ENCODE measurements at places on chromosomes 7 and 10.

GRCh38 chr10:3071405-3072198, 4.3 kb downstream of the PFKP start:
- peak; percentile 92 for DNase-seq

- no peak for DNase-seq
Observed at GRCh38 chr7:45986355-45987298, 65.6 kb upstream of the IGFBP3 start.

- no peak for DNase-seq
Observed at GRCh38 chr10:121838931-121839330, 88.9 kb downstream of the ATE1 start.

DNA sequence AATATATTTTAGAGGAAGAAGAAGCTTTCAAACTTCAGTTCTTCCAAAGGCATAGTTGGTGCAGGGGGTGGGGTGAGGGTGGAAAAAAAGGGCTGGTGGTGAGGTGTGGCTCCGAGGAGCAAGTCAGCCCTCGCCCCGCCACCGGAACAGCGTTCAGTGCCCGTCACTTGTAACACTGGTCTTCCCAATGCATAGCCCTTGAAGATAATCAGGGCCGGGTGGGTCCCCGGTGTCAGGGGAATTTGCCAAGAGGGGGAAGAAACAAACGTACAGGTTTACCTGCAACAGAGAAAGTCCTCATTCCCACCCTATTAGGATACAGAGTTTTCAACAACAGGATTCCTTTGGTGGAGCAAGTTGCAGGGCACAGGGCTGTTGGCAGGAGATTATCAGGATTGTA, 1.5 kb downstream of the SVOPL start:
- DNase-seq: no peak

DNA sequence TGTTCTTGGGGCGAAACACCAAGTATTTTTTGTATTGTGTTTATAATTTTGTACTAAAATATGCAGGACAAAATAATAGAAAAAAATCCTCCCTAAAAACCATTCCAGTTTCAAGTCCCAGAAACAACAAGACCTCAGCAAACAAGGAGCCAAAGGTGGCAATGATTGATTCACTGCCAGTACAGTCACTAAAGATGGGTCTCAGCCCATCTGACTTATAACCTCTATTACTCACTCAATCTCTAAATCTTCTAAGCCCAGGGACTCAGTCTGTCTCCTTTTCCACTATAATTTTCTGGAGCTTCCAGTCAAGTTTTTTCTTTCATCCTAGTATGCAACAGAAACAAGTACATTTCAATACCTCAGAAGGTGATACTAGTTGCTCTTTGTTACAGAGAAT, 33.3 kb downstream of the SNX13 start:
- DNase-seq: peak; percentile 9

GRCh38 chr10:677750-678661, 11.5 kb downstream of the DIP2C start:
- no peak for DNase-seq

- DNase-seq: no peak
Observed at GRCh38 chr10:5663692-5664427, 2.5 kb downstream of the ASB13 start.

GRCh38 chr10:59750155-59750945, 2.9 kb downstream of the MRLN start:
- DNase-seq: peak; percentile 29

- DNase-seq: peak; percentile 29
Observed at GRCh38 chr7:149610441-149611011, 112.9 kb upstream of the ZNF746 start.

GRCh38 chr10:11625019-11625735, 13.7 kb upstream of the USP6NL start:
- DNase-seq: no peak

DNA sequence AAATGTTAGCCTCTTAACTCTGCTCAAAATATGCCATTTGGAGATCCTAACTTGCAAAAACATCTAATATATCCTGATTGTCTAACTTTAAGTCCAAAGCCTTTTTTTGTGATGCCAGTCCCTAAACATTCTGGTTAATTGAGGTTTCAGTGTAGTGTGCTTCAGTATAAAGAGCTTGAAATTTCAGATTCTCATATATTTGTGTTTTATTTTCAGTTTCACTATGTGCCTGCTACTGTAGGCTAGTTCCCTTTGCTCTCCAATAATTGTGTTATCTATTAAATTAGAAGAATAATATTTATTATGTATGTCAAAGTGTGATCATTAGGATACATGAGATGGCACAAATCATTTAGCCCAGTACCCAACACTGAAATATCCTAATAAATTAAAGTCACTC, 1361.2 kb downstream of the XPNPEP1 start:
- no peak for DNase-seq

GRCh38 chr10:103111031-103111917, 81.8 kb downstream of the NT5C2 start:
- DNase-seq: peak; percentile 31

DNA sequence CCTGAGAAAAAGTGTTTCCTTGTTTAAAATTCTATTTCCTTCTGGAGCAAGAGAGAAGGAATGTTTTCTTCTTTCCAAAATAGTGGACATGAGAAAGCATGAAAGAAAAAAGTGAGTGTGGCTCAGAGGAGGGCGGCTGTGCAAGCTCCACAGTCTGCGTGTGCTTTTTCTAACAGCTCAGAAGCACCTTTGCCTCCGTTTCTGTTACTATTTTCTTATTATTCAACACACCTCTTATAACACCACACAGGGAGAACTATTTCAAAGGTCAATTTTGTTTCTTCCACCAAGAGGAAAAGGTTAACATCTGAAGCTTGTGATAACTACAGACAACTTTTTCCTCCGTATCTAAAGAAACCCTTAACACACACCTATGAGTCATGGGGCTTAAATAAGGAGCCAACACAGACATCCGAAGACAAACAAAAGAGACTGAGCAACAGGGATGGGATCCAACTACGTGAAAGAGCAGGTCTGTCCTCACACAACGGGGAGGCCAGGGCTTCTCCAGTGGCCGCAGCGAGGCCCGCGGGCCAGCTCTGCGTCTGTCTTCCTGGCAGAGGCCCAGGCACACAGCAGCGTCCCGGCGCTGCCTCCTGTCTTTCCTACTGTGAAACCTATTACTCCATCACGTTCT, 36.2 kb upstream of the NCAPG2 start:
- DNase-seq: peak; percentile 97

GRCh38 chr7:143408686-143409561, at the start of gene EPHA1:
EPHA1 (minus strand) TSS chr7:143408856; CDS start chr7:143408805, 51 bp downstream.
- DNase-seq: no peak

DNA sequence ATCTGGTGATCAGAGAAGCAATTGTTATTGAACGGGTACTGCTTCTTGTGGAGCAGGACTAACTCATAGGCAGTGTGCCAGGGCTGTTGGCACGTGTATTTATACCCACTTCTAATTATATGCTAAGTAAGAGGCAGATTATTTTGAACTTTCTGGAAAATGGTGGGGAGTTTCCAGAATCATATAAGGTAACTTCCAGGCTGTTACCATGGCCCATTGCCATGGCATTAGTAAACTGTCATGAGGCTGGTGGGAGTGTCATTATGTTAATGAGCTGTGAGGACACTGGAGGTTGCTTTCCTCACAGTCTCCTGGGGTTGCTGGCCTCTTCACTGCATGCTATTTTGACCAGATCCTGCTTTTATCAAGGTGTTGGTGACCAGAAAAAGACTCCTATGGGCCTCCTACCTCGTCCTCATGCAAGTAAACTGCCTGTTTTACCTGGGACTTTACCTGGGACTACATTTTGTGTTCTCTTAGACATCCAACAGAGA, 122.6 kb downstream of the KCND2 start:
- no peak for DNase-seq

DNA sequence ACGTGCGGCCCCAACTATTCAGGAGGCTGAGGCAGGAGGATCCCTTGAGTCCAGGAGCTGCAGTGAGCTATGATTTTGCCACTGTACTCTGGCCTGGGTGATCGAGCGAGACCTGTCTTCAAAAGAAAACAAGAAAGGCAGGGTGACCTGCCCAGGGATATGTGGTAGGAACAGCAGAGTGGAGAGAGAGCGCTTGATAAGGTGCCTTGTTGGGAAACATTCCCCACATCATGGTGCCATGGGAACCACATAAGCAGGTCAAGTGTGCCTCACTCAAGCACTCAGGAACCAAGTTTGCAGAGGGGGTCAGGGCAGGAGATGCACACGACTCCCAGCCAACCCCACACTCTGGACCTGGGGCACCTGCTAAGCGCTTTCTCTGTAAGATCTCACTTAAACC, 37.3 kb downstream of the PVRIG start:
- DNase-seq: no peak

GRCh38 chr10:34377833-34378232, 437.3 kb downstream of the PARD3 start:
- no peak for DNase-seq

DNA sequence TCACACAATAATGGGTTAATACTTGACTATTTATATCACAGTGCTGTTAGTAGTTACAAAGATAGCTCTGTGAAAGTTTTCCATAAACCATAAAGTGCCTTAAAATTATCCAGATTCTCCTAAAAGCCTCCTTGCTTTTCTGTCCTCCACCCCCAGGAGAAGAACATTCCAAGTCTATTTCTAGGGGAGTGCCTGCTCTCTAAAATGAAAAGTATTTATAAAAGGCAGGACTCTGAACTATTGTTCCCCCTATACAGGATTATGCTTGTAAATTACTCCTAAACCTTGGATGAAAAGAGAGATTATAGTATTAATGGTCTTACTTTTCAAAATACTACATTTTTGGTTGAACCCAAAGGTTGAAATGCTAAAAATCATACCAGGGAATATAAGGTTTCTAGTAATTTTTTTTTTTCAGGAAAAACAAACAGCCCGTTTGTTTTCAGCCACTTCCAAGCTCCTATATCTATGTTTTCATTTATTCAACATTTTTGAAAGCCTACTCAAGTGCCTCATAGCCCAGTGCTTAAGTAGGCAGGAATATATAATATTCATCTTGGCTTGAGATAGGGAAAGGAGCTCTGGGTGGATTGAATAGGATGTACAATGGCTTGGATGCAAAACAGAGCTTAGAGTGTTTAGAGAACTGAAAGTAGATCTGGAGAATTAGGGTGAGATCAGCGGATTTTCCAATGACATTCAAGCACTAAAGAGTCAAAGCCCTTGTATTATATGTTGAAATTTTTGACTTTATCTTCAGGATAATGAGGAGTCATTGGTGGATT, 320.7 kb downstream of the GPR37 start:
- DNase-seq: no peak

DNA sequence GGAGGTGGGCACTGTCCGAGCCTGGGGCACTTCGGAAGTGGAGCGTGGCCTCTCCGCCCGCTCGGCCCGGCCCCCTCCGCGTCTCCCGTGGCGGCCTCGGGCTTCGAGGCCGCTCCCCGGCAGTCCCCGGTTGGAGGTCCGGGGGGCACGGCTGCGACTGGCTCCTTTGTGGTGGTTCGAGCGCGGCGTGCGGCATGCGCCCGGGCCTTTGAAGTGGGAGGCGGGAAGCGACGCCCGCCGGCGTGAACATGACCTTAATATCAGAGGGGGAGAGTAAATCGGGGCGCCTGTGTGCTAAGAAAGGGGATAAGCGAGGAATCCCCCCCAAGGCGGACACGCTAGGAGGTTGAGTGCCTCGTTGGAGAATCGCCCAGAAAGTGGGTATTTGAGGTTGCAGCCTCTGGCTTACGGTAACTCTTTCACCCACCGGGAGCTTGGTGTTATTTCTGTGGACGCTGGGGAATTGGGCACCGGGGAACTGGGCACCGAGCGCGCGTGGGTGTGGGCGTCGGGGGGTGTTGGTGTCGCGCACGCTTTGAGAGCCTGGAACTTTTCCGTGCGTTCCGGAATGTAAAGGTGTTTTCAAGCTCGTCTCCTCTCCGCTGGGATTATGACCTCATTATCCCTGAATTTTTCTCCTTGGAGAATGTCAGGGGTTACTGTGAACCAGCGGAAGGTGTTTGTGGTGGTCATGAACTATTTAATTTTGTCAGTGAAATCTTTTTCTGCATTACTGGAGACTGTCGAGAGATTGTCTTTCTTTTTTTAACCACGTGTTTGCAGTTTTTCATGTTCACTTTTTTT, 660 bp downstream of the SUV39H2 start:
- DNase-seq: peak; percentile 5

DNA sequence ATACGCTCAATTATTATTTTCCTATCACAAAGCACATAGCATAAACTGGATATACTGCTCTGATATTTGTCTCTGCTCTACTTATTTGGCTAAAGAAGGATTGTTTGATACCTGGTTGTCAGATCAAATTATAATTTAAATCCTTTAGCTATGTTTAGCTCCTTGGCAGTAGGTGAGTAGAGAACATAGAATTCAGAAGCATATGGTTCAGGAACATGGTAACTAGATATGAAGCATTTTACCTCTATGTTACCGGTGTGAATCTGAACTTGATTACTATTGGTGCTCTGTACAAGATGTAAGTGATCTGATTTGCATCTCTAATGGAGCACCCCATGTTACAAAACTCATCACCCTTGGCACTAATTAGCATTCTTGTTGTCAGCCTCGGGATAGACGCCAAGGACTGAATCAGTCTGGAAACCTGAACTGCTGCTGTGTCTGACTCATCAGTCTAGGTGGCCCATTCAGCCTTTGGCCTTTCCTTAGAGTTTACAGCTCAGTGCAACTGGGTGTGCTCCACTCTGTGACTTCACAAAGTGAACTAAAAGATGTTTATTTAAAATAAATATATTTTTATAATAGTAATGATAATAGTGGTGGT, 12.3 kb upstream of the MYPN start:
- peak; percentile 96 for DNase-seq

- no peak for DNase-seq
Observed at GRCh38 chr10:24128066-24128730, 80.7 kb upstream of the KIAA1217 start.

- DNase-seq: no peak
Observed at GRCh38 chr7:44563171-44563679, 10.5 kb downstream of the DDX56 start.

- no peak for DNase-seq
Observed at GRCh38 chr10:112002206-112002605, 181.4 kb downstream of the GPAM start.

GRCh38 chr7:43461349-43462024, 121.4 kb upstream of the STK17A start:
- no peak for DNase-seq

Measured in astrocyte (in vitro differentiated cells and primary cell).